ENCODE measurements at places on chromosomes 11 and 22. TPM values are rescaled to one million over a fixed set of nuclear protein-coding genes. Genes with fewer than 3 reads are reported as not detected.

SLC22A12 gene
- total RNA-seq = not detected

FGF3 gene
- not detected for total RNA-seq

CELF1 gene
- total RNA-seq = 102 TPM

OR5A1 gene
- not detected for total RNA-seq

MS4A4E gene
- 3.5 TPM for total RNA-seq

DENND5A gene
- total RNA-seq = 54.0 TPM

- no peak for DNase-seq
Observed at GRCh38 chr22:20966883-20967696, at the start of gene AIFM3. Gene AIFM3 (plus strand): TSS chr22:20967255. CDS start chr22:20967945, 690 bp downstream.

- no peak for DNase-seq
Observed at GRCh38 chr11:12787847-12788246, 113.6 kb downstream of the TEAD1 start.

DNA sequence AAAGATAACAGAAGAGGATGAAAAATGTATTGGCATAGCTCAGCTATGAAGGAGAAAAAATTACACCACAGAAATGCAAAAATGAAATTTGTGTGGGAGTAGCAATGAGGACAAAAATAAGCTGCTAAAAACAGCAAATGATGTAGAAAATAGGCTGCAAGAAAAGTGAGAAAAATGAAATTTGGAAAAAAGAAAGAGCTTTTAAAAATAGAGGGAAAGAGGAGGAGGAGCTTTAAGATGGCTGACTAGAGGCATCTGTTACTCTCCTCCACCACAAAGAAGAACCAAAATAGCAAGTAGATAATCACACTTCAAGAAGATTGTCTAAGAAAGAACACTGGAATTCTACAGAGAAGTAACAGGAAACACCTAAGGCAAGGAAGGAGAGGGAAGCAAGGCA is 23.7 kb upstream of the OR5AN1 start:
- DNase-seq = no peak

- DNase-seq = no peak
Observed at GRCh38 chr11:2466869-2467694, 22.3 kb downstream of the KCNQ1 start.

- DNase-seq = no peak
Observed at GRCh38 chr11:92870196-92870832, 99.1 kb upstream of the MTNR1B start.

- DNase-seq = peak; percentile 44
Observed at GRCh38 chr11:95149651-95150364, 60.2 kb downstream of the ENDOD1 start.

Data from mucosa of gallbladder (tissue), 1 donor.